ENCODE measurements at places on chromosomes 2 and 18.

- no peak for DNase-seq
Observed at GRCh38 chr2:176652300-176653182, 383.3 kb downstream of the MTX2 start.

DNA sequence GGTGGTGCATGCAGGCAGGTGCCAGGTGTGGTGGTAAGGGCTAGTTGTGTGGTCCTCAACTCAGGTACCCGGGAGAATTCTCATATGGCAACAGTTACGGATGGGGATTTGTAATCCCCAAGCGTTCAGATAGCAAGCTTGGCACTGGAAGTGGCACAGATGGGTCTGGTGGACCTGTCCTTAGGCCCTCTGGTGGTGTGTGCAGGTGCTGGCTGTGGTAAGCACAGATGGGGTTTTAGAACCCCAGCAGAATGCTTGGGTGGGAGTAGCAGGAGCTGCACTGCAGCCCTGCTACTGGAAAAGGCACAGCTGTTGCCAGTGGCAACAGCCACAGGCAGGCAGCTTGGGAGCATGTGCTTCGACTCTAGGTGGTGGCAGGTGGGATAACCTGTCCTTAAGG is 948.2 kb upstream of the FAM98A start:
- DNase-seq: no peak

DNA sequence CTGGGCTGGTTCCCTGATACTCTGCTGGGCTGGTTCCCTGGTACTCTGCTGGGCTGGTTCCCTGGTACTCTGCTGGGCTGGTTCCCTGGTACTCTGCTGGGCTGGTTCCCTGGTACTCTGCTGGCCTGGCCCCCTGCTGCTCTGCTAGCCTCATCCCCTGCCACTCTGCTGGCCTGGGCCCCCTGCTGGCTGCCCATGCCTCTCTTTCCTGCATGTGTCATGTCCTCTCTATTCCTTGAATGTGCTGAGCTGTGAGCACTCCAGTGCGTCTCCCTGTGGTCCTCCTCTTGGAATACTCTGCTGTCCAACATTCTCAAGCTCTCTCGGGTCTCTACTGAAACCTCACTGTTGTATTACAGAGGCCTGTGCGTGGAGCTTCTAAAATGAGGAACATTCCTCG is 216.3 kb downstream of the RNF144A start:
- no peak for DNase-seq

DNA sequence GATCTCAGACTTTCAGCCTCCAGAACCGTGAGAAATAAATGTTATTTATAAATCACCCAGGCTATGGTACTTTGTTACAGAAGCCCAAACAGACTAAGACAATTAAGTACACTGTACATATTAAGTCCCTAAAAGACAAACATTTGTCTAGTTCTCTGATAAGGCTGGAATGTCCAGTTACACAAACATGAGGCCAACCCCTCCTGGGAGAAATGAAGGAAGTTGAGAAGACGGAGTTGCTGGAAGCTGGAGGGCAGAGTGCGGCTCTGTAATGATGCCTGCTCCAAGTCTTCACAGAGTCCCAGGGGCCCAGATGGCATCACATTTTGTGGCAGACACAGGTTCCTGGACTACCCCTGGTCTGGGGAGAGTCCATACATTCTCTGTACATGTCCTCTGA is 79.2 kb upstream of the ST8SIA3 start:
- DNase-seq: no peak

- no peak for DNase-seq
Observed at GRCh38 chr2:182586426-182586825, 129.6 kb upstream of the DNAJC10 start.

GRCh38 chr2:208479342-208479741 is 72.8 kb downstream of the PTH2R start:
- DNase-seq: no peak

- DNase-seq: no peak
Observed at GRCh38 chr18:9653390-9653789, 39.0 kb upstream of the PPP4R1 start.

GRCh38 chr2:223001797-223002175 is 50.2 kb upstream of the KCNE4 start:
- no peak for DNase-seq

- DNase-seq: no peak
Observed at GRCh38 chr2:11679016-11679415, 9.0 kb upstream of the NTSR2 start.

DNA sequence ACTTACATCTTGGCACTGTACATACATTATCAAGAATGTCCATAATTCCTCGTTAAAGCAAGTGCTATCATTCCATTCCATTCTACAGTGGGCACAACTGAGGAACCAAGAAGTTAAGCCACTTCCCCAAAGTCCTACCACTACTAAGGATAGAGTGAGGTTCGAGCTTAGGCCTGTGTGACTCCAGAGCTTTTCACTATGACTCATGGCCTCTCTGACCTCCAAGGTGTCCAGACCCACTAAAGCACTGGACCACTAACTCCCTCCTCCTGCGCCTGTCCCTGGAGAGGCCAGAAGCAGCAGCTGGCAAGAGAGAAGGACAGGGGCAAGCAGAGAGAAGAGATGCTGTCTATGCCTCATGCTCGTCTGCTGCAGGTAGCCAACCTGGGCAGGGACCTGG is 117.0 kb downstream of the ZBTB7C start:
- DNase-seq: no peak

DNA sequence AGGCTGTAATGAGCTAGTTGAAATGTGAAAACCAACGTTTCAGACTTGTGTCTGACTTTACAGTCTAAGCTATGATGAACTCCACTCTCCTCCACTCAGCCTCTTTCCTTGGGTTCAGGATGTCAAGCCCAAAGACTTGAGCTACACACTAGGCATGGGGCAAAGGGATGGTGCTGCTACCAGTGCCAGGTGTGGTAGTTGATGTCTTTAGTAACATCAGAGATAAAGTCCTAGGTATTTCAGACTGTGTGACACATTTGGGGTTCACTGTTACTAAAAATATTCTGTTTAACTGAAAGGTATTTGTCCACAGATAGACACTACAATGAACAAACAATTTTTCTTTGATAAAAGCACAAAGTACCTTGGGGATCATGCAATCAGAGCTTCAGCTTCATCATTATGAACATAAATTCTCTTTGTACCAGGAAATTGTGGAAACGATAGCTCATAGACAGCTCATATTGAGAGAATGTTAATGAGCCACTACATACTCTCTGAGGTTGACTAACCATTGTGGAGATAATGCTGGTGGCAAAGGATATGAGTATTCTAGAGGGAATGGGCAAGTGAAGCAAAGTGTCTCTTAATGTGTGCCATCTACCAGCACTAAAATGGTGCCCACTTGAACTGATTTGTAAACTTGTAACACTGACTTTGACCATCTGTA is 253.7 kb upstream of the THUMPD2 start:
- DNase-seq: no peak

- no peak for DNase-seq
Observed at GRCh38 chr2:143530758-143531157, 401.5 kb downstream of the ARHGAP15 start.

DNA sequence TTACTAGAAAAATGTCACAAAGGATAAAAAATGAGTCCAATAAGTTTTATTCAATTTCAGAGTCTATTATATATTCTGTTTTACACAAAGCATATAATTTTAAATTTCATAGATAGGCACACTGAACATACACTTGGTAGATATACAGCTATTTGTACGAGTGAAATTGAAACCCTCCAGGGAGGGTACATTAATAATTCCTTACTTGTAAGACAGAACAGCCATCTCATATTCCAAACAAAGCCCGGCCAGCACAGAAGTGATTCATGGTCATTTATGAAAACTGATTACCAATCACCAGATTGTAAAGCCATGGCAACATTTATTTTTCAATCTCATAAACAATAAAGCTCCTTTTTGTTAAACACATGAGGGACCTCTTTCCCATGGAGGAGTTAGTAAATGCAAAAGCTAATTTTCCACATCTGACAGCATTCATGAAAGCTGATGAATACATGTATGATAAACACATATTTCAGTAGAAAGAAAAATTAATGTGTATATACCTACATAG is 190.6 kb downstream of the TDRD15 start:
- no peak for DNase-seq

DNA sequence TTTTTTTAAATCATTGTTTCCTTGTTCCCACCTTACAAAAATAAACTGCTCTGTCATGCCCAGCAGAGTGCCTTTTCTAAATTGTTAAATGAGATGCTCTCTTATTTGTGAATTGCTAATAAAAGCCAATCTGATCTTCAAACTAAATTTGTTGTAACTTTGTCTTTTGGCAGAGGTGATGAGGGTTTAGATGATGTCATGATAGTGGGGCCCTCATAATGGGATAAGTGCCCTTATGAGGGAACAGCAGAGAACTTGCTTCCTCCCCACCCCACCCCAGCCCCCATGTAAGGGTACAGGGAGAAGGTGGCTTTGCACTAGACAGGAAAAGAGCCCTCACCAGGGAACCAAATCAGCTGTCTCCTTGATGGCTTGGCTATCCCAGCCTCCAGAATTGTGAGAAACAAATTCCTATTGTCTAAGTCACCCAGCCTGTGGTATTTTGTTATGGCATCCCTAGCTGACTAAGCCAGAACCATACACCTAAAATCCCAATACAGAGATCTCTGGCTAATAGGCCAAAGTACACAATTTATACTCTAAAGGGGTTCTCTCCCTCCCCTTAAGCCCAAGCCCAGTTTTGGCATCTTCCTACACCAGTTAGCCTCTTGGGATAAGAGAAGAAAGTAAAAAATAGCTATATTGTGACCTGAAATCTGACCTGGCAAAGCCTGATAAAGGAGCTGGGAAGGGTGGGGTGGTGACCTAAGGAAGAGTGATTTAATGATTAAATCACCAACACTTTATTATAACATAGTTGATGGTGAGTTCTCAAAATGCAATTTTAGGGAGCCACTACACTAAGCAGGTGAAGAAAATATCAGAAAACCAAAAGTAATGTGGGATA is 40.3 kb upstream of the HNRNPA3 start:
- DNase-seq: no peak

DNA sequence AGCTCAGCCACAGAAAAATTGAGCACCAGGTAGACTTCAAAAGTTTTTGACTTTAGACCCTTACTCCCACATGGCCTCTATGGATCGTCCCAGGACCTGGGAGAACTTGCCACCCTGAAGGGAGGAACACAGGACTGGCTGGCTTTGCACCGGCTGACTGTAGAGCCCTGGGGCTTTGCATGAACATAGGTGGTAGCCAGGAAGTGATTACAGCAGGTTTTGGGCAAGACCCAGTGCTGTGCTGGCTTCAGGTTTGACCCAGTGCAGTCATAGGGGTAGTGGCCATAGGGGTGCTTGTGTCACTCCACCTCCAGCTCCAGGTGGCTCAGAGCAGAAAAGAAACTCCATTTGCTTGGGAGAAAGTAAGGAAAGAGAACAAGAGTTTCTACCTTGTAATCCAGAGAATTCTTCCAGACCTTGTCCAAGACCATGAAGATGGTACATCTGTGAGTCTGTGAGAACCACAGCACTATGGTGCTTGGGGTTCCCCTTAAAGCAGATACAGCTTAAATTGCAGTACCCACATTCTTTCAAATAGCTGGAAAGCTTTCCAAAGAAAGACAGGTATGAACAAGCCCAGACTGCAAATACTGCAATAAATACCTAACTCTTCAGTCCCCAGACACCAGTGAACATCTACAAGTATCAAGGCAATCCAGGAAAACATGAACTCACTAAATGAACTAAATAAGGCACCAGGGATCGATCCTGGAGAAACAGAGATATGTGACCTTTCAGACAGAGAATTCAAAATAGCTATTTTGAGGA is 13.0 kb upstream of the SESTD1 start:
- DNase-seq: no peak

DNA sequence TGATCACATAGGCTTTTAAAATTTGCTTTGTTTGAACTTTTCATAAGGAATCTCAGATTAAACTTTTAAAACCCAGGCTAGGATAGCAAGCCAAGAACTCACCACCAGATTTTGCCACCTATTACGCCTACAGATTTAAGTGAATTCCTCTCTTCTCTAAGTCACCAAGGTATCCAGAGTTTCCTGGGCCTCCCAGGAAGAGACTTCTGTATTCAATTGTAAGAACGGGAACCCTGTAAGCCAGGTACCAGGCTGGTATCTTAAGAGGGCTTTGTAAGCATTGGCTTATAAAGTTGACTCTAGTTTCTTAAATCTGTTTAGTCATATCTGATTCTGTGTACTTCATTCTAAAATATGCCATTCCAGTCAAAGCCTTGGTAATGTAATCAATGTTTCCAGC is 285.1 kb downstream of the MBD5 start:
- DNase-seq: no peak

DNA sequence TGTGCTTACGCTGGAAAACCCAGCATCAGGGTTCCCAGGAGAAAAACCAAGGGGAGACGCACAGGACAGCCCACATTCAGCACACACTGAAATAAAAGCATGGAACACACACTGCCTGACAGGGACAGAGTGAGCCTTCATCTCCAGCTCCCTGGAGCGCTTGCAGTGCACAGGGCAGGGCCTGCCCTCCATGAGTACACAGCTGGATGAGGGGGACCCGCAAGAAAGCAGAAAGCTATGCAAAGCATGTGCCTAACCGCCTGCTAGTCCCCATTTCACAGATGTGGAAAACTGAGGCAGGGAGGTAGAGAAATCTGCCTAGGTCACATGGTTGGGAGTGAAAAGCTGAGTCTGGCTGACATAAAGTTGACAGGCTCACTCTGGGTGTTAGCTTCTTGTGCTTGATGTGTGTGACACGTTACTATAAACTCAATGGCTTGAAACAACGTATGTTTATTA is 187.1 kb downstream of the HDAC4 start:
- no peak for DNase-seq

GRCh38 chr2:21249367-21249766 is 125.6 kb downstream of the TDRD15 start:
- no peak for DNase-seq

GRCh38 chr2:189613650-189614420 is 33.2 kb upstream of the SLC40A1 start:
- no peak for DNase-seq

DNA sequence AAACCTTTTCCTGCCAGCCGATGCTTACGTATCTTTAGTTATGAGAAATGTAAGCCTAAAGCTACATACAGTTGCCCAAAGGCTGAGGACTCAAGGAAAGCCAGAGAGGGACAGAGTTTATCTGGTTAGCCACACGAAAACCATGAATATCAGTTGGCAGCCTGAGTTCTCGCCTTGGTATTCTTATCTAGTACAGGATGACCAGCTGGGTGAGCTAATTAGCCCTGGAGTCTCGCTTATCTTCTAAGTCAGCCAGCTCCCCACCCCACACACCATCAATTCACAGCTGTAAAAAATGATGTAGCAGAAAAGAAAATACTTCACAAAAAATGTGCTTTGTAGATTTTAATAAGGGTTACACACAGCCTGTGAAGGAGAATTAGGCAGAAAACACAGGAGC is 617.5 kb upstream of the SOX11 start:
- no peak for DNase-seq
